ENCODE measurements at places on chromosomes 2 and 18.
A peak's percentile ranks its signal among the peaks of the same experiment; 100 is the strongest.

- DNase-seq = no peak
These were observed 16.3 kb downstream of the TMEM17 start for GRCh38 chr2:62489702-62490101.

DNA sequence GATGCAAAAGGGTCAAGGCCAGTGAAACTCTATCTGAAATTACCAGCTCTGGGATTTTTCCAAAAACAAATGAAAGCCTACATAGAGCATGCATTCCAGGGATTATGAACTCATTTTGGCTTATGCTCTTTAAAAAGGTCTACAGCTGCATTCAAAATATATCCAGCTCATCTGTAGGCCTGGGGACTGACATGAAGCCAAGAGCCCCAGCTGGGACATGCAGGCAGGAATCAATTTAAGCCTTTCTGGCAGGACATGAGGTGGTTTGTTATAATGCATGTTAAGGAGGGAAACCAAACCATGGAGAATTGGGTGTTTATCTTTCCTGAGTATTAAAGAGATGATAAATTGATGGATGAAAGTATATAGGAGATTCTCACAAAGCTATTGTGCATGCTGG is 164.5 kb downstream of the RBM43 start:
- DNase-seq = no peak

GRCh38 chr2:145846982-145847381 is 1327.1 kb upstream of the ZEB2 start:
- no peak for DNase-seq

GRCh38 chr2:169118060-169118459 is 48.7 kb downstream of the DHRS9 start:
- DNase-seq = no peak

DNA sequence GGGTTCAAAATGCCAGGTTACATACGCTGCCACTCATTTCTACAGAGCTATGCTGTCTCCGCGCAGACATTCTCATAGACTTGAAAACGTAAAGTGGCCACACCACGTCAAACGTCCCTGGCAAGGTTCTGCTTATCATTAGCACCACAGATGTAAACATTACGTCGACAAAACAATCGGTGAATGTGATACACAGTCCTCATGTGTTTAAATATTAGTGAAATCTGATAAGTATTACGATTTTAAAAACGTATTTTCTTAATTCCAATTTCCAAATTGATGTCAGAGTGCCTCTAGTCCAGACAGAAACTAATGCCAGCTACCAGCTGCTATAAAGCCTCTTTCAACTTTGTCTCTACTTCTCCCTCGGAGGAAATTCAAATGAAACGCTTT is 1.2 kb downstream of the STK17B start:
- DNase-seq = peak; percentile 41

DNA sequence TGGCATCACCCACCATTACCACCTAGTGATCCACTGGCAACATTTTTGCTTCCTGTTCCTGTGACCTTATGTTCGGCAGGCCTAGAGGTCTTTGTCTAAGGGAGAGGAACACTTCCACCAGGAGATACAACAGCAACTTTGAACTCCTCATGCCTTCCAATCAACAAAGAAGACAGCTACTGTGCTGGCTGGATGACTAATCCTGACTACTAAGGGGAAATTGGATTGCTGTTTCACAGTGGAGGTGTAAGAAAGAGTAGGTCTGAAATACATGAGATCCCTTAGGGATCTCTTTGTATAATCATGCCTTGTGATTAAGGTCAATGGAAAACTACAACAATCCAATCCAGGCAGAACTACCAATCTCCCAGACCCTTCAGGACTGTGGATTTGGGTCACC is 45.2 kb downstream of the EIF2AK3 start:
- no peak for DNase-seq

DNA sequence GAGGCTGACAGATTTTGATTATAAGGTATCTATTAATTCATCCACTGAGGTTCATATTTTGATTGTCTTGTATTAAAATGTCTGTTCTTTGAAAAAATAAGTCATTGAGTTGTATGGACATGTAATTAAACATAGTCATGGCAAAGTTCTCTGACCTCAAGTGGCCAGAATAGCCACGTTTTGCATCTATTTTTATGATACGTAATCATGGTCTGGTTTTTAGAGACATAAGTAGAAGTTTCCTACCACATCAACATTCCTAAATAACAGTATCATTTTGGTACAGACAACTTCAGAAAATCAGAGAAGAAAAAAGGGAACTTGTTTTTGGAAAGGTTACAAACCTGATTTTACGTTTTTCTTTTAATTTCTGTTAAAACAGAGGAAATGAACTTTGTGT is 47.6 kb downstream of the COL5A2 start:
- DNase-seq = no peak

- no peak for DNase-seq
These were observed 72.5 kb downstream of the SUMO1 start for GRCh38 chr2:202165945-202166344.

GRCh38 chr2:179266271-179266670 is 1.6 kb upstream of the SESTD1 start:
- DNase-seq = no peak

GRCh38 chr2:217695033-217695520 is 307.7 kb downstream of the TNS1 start:
- no peak for DNase-seq

- DNase-seq = no peak
These were observed 72.7 kb upstream of the FAM136A start for GRCh38 chr2:70374616-70375015.

DNA sequence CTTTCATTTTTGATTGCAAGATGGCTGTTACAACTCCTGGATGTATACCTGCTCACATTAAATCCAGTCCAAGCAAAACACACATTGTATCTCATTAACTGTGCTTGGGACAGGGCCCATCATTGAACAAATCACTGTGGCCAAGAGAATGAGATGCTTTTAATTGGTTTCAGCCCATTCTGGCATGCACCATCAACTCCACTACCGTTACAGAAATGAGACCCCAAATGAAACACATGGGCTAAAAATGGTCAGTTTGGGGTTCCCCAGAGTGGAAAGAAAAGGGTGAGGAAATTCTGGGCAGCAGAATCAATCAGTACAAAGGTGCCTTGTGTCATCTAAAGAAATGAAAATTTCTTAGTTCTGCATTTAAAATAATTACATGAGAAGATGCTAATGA is 52.7 kb downstream of the FAM171B start:
- no peak for DNase-seq

DNA sequence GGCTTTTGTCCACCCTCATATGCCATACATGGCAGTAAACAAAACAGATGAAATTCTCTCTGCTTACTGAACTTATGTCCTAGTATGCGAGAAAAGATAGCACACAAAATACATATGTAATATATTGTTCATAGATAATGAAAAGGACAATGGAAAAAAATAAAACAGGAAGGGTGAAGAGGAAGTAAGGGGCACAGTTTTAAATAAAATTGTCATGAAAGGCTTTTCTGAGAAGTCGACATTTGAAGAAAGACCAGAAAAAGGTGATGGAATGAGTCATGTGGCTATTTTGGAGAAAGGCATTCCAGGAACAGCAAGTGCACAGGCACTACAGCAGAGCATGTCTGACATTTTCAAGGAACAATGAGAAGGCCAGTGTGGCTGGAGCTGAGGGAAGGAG is 56.4 kb downstream of the KCNH7 start:
- no peak for DNase-seq

DNA sequence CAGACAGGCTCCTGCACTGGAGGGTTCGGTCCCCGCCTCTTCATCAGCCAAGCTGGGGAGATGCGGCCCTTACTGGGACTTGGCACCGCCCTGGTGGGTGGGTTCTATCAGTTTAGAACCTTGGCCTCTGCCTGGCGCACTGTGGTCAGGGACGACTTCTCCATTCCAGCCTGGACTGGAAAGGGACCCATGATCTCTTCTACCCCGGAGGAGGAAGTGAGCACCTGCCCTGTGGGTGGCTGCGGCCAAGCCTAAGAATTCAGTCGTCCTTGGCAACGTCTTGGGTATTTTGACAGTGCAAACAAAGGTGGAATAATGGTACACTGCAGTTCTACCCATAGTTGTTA is 106.9 kb upstream of the CD302 start:
- DNase-seq = no peak

DNA sequence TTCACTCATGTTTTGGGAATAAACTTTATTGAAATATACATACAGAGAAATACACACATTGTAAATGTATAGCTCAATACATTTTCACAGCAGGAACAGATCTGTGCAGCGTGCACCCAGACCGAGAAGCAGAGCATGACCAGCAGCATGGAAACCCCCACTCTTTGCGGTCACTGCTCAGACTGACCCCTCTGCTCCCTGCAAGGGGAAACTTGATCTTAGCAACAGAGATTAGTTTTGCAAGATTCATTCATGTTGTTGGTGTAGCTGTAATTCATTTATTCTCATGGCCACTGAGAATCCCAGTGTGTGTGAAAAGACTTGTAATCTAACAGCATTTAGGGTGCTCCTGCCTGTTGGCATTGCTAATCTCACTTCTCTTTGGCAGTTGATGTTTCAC is 35.2 kb downstream of the LPIN1 start:
- no peak for DNase-seq

- DNase-seq = no peak
These were observed 266.9 kb downstream of the DSC3 start for GRCh38 chr18:30775629-30776028.

Measured in stimulated activated CD4-positive, alpha-beta T cell treated with anti-CD3 and anti-CD28 coated beads, Interleukin-4, amount 100 ng/mL, for 4 hours (primary cell).